ENCODE measurements at places on chromosomes 1 and 21.

GRCh38 chr1:212254853-212255363 is 30.3 kb upstream of the PPP2R5A start:
- no peak for DNase-seq

GRCh38 chr1:125065821-125066180 is 3881.0 kb downstream of the SRGAP2C start:
- no peak for DNase-seq

GRCh38 chr1:199907361-199907760 is 120.1 kb upstream of the NR5A2 start:
- no peak for DNase-seq

DNA sequence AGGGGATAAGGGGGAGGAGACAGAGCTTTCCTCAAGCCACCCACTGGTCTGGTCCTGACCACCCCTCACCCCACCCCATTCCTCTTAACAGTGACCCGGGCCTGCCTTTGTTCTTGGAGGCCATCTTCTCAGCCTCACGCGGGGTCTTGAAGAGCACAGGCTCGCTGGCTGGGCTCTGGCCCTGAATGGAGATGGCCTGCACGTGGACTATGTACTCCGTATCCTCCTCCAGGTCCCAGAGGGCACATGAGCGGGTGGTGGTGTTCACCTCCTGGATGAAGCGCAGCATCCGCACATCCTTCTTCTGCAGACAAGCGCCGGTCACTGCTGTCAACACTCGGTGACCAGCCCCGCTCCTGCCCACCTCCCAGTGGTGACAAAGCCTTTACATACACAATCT is 2.6 kb downstream of the FNDC5 start:
- no peak for DNase-seq

- DNase-seq: peak; percentile 88
These were observed 14.2 kb upstream of the RGS4 start for GRCh38 chr1:163055005-163055404.

GRCh38 chr1:223153177-223154119 is 10.4 kb upstream of the TLR5 start:
- DNase-seq: no peak

GRCh38 chr1:20507248-20507563 is 745 bp downstream of the MUL1 start:
- no peak for DNase-seq

GRCh38 chr1:98698625-98699024 is 37.1 kb downstream of the SNX7 start:
- no peak for DNase-seq

- DNase-seq: no peak
These were observed 2.9 kb downstream of the WDR26 start for GRCh38 chr1:224431726-224432125.

- no peak for DNase-seq
These were observed 156.4 kb downstream of the PTGER3 start for GRCh38 chr1:70891051-70891843.

- no peak for DNase-seq
These were observed 487.1 kb downstream of the KCNT2 start for GRCh38 chr1:196121181-196121580.

DNA sequence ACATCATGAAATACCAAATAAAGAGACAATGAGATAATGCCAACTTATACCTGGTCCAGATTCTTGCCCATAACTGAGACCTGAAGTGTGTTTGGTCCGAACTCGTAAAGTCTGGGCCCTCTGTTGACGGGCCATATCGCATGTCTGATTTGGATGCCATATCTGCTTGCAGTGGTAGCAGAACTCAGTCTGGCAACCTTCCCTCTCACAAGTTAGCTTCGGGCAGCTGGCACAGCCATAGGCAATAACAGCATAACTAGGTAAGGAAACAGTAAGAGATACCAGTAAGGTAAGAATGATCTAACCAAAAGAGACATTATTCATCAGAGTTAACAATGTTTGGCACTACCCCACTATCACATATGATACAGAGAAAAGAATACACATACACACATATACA is 15.1 kb downstream of the RNF19B start:
- no peak for DNase-seq

- no peak for DNase-seq
These were observed 27.9 kb downstream of the FTCD start for GRCh38 chr21:46127239-46128105.

DNA sequence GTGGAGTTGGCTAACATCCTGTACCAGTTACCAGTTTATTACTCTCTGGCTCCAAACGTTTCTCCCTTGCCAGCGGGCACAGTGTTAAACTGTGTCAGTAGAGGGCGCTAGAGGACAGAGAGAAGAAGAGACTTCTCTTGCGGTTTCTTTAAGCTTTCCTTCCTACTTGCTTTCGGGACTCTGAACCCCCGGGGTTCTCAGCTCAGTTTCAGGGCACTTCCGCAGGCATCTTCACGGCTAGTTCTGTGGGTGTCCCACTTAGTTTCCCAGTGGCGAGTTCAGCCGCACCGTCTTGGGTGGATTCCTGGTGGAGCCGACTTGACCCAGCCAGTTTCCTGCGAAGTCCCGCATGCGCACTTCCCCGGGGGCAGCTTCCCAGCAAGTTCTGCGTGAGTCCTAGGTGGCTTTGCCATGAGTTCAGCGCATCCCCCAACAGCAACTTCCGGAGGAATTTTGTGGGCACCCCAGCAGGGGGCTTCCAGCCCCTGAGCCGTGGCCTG is 37.9 kb upstream of the BTG2 start:
- peak; percentile 69 for DNase-seq

Measured in NCI-H2029 treated with DMSO at 0.1 percent for 48 hours (cell line).